Astrocyte of the cerebellum (primary cell): ENCODE measurements at places on chromosomes 3 and 15.

DNA sequence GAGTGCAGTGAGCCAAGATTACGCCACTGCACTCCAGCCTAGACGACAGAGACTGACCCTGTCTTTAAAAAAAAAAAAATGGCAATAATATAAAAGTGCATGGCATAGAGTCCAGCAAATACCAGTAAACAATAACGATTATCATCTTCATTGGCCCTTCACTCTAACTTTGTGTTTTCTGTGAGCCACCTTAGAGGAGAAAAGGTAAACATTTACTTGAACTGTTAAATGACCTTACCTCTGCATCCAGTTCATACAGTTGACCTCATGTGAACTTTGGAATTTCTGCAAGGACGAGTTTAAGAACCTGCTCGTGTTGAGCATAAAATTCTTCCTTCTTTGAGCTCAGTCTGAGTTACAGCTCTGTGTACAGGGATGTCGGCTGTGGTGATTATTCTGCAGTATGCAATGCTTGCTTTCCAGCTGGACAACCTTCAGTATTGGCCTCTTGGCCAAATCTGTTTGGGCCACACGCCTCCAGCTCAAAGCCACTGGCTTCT, 56.6 kb downstream of the RLBP1 start:
- no peak for DNase-seq

- no peak for DNase-seq
Observed at GRCh38 chr3:14989943-14990779, 42.8 kb downstream of the NR2C2 start.

DNA sequence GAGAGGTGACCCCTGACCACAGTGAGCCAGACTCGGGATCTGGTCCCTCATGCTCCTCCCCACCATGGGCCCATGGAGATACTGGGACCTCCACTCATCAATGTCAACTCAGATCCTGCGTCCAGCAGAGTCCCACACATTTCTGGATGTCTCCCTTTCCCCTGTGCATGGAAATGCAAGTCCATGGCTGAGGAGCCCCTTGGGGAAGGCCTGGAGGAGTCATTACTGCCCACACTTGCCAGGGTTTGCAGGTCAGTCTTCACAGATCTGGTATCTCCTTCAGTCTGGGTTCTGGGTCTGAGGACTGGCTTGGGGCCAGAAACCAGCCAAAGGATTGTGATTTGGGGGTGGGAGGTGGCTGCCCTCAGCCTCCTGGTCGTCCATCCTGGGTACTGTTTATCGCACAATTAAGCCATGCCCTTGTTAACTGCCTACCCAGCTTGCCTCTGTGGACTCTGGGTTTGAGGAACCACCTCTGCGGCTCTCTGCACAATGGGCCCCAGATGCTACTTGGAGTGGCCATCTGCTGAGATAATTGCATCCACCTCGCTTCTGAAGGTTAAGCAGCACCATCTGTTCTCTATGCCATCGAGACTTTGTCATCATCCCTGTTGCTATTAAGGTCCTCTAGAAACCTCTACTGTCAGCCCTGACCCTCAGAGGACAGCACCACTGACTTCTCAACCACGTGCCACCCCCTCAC, 49.9 kb upstream of the KLF13 start:
- no peak for DNase-seq

DNA sequence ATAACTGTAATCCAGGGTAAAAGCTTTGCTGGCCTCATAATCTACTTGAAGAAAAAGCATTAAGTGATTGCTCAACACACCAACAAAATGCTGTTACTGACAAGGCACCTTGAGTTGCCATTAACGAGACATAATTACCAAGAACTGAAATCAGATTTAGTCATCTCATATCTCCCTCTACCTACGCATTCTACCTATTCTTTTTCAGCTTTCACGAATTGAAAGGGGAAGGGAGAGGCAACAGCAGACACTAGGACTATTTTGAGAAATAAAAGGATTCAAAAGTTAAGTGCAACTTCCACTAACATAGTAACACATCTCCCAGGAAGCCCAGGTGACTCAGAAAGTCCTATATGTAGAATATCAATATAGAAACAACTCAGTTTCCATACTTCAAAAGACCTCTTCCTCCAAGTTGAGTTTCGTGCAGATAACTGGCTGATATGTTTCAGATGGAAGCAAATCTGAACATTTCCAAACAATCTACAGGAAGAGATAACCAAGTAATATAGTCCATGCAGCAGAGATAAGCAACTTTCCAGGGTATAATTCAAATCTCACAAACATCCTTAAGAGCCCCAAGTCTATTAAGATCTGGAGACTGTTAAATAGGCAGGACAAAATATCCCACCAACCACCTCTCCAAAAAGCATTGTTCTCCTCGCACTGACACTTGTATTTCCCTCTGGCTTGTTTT, 1.9 kb downstream of the OSBPL10 start:
- DNase-seq, result no peak

DNA sequence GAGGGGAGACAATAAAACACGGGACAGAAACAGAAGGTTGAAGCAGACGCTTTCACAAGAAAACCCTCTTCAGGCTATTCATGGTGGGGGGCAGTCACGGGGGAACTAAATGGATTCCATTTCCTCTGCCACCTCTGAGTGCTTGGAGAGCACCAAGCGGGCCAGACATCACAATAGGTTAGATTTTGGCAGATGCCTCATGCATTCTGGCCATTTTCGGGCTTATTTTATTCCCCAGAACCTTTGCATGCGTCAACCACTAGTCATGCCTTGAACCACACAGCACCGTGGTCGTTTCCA, 82.2 kb downstream of the RORA start:
- DNase-seq, result no peak

- DNase-seq, result no peak
Observed at GRCh38 chr3:103873897-103874545, 1439.2 kb downstream of the ZPLD1 start.

DNA sequence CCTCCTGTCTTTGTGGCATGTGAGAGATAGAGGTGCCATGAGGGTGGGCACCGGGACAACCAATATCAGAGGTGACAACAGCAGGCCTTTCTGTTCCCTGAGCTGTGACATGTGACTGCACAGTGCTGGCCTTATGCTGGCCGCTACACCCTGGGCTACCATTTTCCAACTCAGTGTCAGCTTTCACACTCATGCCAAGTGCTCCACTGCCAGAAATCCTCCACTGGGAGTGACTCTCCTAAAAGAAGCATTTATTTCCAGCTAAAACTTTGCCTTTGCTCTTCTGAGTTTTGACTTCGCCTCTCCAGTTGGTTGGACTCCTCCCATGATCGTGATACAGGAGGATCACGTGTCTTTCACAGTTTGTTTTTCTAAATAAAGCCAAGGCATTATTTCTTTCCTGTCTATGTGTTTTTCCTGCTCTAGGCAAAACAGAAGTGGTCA, 31.4 kb downstream of the CA12 start:
- DNase-seq, result no peak

- DNase-seq, result no peak
Observed at GRCh38 chr15:99598296-99598695, 32.5 kb downstream of the MEF2A start.

DNA sequence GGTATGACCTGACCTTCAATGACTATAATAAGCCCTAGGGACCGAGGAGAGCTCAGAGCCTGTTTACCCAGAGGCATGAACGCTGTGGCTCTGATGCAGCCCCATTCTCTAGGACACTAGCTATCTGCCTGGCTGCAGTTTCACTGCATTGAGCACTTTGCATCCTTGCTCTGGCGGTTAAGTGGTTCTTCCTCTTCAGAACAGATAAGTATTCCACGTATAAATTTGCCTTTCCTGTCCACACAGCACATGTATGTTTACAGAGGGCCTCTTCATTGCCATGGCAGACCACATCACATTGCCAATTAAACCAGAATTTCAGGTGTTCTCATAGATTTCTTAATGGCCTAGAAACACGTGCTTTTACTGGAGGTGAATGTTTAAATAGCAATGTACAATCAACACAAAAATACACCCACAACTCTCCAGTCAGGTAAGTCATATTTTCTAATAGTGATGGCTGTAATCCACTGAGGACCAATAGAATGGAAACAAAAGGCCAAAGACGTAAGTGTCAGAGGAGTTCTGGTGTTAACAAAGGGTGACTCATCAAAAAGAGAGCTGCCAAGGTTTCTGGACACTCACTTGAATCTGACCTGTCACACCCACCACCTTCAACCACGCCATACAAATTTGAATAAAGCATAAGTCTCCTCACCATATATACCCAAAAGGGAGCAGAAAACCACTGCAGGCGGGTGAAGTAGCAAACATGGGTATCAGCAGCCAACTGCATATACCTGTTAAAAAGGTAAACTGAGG, 553.4 kb downstream of the OCA2 start:
- DNase-seq, result no peak

GRCh38 chr15:77568014-77568972, 64.4 kb downstream of the LINGO1 start:
- DNase-seq, result no peak

GRCh38 chr15:57236561-57237300, 139.6 kb upstream of the CGNL1 start:
- DNase-seq, result no peak

DNA sequence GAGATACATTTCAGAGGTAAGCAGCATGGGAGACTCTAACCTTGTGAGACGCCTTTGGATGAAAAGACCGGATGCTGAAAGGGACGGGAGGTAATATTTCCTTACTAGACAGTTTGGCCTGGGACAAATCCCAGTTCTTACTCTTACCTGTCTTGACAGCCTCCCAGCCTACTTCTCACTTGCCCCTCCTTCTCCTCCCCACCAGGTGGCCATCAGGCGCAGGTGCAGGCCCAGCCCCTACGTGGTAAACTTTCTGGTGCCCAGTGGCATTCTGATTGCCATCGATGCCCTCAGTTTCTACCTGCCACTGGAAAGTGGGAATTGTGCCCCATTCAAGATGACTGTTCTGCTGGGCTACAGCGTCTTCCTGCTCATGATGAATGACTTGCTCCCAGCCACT, 6.3 kb downstream of the HTR3D start:
- DNase-seq, result no peak

DNA sequence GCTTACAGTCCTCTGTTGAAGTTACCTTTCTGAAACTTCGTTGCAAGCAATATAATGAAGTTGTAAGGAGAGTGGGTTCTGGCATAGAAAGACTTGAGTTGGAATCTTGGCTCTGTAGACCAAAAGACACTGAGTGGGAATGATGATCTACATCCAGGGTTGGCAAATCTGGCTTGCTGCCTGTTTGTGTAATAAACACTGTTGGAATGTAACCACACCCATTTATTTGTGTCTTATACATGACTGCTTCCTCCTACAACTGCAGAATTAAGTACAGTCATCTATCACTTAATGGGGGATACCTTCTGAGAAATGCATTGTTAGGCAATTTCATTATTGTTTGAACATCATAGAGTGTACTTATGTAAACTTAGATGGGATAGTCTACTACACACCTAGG, 178.4 kb upstream of the SUCLG2 start:
- DNase-seq, result no peak

DNA sequence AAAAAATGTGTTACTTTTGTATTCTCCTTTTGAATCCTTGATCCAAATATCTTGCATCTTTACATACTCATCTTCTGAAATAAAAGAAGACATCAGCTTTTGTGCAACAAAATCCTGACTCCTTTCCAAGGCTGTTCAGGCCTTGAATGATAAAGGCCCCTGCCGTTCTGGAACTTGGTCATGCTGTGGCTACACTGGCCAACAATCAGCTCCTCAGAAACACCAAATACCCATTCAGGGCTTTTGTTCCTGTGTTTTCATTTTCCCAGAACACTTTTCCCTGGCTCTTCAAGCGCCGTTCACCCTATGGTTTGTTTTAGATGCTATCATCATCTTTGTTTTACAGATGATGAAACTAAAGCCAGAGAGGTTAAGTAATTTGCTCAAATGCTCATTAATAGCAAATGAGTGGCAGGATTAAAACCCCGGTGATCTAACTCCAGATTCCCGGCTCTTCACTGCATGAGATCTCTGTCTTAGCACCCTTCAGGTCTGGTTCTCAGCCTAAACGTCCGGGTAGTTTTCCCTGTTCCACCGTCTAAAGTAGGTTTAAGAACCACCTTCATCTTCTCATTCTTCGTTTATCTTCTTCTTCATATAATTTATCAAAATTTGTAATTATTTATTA, 58.3 kb downstream of the EPHA3 start:
- no peak for DNase-seq

DNA sequence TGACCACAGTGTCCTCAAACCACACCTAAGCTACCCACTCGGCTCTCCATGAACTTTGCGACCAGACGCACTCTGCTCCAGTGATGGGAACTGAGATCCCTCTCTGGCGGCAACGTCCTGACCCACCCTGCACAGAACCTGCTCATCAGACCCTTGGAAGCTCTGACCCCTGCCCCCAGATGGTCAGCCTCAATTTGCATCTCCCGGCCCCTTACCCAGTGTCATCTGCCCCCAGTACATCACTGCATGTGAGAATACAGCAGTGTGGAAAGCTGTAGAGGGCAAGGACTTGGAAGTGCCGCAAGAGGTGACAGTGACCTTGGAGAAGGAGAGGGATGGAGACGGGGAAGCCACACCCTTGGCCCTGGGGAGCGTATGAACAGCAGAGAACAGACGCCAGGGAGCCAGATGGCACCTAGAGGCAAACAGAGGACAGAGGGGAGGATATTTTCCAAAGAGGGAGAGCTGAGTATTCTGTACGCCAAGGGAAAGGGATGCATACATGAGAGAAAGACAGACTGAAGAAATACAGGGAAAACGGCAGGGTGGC, 192.0 kb downstream of the XXYLT1 start:
- DNase-seq, result no peak

DNA sequence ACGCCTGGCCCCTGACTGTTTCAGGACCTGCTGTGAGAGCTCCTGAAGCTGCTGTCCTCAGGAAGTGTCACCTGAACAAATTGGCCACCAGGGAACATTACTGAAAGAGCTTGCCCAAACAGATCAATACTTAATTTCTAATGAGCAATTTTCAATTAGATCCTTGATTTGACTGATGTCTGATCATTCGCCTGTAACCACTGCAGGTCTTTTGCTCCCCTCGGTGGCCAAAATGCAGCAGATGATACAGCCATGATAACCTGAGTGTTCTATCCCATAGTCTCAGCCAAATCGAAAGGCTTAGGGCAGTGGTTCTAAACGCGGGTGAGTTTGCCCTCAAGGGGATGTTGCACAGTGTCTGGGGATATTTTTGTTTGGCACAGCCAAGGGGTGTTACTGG, 57.6 kb upstream of the MEX3B start:
- no peak for DNase-seq

GRCh38 chr3:94303897-94304296, 241.0 kb downstream of the NSUN3 start:
- peak; percentile 36 for DNase-seq

GRCh38 chr3:131619821-131620220, 117.0 kb upstream of the MRPL3 start:
- no peak for DNase-seq

GRCh38 chr15:57319919-57320560, 56.3 kb upstream of the CGNL1 start:
- DNase-seq, result no peak
